ENCODE measurements at places on chromosomes 4 and X.

- peak; percentile 45 for DNase-seq
These were observed 60.1 kb downstream of the TSC22D3 start for GRCh38 chrX:107715331-107716117.

DNA sequence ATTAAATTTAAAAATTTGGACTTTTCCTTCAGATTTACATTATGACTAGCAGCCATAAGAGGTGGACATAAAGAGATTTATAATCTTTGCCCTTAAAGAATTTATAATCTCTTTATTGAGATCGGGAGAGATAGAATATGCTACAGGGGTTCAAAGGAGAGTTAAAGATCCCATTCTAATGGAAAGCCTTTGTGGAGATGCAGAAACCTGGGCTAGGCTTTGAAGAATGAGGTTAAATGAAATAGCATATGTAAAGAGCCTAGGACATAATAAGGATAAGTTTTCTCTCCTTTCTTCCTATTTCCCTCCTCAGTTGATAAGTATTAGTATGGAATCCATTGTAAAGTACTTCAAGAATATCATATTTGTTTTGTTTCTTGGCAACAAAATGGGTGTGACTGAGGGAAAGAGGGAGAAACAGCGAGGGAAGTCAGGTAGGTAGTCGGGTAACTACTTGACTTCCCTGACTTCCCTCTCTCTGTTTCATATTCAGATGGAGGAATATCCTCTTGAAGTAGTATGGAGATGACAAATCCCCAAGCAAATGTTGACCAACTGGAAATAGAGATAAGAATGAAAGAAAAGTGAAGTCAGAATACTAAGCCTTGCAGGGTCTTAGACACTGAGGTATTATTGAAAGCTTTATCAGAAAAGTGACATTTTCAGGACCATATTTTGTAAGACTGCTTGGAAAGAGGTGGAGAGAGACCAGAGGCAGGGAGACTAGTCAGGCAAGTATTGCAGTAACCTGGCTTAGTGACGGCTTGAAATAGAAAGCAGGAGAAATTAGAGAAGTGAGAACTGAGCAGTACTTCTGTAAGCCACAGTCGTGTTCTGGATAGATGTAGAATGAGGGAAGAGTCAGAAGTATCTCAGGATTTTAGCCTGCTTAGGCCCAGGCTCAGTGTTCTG, 82.9 kb downstream of the PDLIM5 start:
- no peak for DNase-seq

DNA sequence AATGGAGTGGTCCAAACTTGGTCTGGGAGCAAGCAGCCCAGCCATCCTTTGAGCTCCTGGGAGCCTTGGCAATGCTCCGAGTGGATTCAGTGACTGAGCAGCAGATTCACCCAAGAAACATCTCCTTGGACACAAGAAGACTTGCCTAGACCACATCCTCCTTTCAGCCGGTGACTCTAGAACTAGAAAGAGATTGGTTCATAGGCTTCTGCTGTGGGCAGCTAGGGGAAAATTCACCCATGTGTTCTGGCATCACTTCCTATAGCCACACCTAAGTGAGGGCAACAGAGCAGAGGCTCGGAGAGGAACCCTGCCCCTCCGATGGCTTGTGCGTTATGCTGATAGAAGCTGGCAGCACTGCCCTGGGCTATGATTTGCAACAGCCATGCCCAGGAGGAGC, 16.0 kb downstream of the ZNF275 start:
- no peak for DNase-seq

DNA sequence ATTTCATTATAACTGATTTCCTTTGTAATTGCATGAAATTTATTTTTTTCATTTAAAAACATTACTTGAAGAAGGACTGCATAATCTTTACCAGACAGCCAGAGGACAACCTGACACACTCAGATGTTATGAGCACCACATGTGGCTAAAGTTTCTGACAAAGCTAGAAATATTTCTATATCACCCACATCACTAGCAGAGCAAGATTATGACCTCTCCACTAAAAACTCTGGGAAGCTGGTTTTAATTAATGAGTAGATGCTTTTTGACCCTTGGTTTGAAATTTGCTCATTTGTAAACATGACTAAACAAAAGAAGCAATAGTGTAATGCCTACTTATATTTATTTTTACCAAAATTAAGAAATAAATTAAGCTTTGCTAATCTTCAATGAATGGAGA, 661.5 kb upstream of the EPHA5 start:
- no peak for DNase-seq

DNA sequence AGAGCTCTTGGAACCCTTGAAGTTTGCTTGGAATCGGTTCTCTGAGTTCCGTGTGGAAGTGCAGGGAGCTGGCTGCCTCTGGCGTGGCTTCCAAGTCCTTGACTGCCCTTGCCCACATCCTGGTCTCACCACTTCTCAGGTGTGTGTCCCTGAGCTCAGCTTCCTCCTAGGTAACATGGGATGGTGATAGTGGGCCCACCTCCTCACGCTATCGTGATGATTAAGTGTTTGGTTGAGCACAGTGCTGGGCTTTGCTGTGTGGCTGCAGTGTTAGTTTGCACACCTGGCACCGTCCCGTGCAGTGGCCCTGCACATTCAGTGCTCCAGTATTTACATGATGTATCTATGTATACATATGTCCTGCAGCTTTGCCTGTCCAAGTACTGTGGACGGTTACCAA, 81.5 kb downstream of the CLDN34 start:
- DNase-seq: no peak

DNA sequence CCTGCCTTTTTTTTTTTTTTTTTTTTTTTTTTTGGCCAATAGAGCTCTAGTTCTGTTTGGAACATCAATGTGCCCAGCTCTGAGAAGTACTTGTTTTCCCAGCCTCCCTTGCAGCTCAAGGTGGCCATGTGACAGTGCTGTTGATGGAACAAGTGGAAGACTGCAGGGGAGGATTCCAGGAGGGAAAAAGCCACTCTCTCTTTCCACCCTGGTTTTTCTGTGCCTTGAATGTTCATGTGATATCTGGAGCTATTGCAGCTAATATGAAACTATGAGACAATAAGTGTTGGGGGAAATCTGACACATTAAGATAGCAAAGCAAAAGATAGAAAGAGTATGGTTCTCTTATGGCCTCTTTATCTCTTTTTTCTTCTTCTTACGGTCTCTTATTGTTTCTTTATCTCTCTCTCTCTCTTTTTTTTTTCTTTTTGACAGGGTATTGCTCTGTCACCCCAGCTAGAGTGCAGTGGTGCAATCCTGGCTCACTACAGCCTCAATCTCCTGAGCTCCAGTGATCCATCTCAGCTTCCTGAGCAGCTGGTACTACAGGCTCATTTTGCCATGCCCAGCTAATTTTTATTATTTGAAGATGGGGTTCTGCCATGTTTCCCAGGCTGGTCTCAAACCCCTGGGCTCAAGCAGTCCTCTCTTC, 192.0 kb upstream of the LNX1 start:
- no peak for DNase-seq

DNA sequence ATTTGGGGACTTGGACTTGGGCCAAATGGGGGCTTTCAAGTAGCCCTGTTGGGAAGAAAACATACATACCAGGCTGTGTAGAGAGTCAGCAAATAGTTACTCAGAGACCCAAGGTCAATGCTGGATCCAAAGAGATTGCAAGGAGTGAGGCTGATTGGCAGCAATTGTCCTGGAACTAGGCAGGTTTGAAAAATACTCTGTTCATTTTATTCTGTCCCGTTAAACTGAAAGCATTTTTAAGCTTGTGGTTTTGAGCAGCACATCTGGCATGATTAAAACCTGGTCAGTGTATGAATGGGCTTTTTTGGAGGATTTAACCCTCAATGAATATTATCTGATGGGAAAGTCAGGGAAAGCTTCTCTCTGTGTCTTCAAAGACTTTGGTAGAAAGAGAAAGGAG, 294.3 kb upstream of the BOD1L1 start:
- no peak for DNase-seq

- no peak for DNase-seq
These were observed 760 bp downstream of the TMEM165 start for GRCh38 chr4:55396308-55397125.

Measured in CD4-positive, alpha-beta T cell treated with Interleukin-21 for 1 hour (primary cell).